CD4-positive, alpha-beta T cell treated with Interleukin-17A for 4 hours (primary cell): ENCODE measurements at places on chromosomes 3 and 15.

DNA sequence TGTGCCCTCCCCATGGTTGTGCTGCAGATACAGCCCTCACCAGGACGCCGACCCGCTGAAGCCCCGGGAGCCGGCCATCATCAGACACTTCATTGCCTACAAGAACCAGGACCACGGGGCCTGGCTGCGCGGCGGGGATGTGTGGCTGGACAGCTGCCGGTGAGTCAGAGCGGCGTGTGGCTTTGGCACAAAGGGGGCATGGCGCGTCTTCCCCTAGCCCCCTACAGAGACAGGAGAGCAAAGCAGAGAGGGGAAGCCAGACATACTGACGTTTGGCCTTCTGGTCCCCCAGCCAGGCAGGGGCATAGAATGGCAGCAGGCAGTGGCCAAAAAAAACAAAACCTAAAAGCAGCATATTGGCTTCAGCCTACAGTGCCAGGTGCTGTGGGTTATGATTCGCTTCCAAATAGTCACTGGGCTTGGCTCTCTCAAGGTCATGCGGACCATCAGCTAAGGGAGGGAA lies 64.0 kb downstream of the MESD start:
- no peak for DNase-seq

- no peak for DNase-seq
These were observed 29.3 kb downstream of the FBLN2 start for GRCh38 chr3:13578251-13578650.

DNA sequence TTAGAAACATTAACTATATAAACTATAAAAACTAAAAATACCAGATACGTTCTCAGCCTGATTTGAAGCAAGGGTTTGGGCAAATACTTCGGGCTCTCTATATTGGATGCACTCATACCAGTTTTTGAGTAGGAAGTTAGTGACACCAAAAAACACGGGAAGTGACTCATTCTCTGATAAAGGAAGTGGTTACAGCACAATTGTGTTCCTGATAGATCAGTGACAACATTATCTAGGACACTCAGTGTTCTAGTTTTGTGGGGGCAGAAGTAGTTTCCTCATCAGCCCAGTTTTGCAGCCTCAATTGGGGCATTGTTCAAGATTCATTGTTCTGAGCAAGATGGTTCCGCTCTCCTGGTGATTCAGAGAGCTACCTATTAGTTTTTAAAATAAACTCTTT lies 469.6 kb upstream of the DPPA4 start:
- peak; percentile 61 for DNase-seq

DNA sequence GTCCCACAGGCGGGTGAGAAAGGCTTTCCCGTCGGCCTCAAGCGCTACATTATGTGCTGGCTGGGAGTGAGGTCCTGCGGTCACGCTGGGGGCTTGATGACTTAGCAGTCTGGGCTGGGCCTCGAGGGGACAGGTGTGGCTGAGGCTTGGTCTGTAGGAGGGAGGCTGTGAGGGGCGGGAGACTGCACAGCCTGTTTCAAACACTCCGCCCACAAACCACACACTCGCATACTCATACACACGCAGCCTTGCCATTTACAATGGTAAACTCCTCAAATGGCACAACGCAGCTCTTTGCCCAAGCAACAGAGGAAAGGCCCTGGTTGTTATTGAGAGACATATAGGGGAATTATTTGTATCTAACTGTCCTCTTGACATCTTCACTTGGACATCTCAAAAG lies 32.4 kb upstream of the RASGRF1 start:
- no peak for DNase-seq

DNA sequence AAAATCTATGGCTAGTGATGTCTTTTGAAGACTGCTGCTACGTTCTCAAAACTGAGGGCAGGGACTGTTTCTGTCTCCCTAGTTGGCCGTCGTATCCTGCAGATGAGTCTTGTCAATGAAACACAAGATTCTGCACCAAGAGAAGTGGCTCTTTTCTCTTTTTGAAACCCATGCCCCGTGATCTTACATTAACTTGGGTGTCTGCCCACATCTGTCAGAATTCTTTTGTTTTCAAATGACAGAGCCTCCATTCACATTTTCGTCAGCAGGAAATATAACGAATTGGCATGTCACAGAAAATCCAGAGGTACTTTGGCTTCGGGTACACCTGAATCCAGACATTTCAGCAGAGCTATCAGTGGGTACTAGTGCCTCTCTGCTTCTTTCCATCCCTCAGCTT lies 331.3 kb upstream of the PROK2 start:
- DNase-seq: no peak

DNA sequence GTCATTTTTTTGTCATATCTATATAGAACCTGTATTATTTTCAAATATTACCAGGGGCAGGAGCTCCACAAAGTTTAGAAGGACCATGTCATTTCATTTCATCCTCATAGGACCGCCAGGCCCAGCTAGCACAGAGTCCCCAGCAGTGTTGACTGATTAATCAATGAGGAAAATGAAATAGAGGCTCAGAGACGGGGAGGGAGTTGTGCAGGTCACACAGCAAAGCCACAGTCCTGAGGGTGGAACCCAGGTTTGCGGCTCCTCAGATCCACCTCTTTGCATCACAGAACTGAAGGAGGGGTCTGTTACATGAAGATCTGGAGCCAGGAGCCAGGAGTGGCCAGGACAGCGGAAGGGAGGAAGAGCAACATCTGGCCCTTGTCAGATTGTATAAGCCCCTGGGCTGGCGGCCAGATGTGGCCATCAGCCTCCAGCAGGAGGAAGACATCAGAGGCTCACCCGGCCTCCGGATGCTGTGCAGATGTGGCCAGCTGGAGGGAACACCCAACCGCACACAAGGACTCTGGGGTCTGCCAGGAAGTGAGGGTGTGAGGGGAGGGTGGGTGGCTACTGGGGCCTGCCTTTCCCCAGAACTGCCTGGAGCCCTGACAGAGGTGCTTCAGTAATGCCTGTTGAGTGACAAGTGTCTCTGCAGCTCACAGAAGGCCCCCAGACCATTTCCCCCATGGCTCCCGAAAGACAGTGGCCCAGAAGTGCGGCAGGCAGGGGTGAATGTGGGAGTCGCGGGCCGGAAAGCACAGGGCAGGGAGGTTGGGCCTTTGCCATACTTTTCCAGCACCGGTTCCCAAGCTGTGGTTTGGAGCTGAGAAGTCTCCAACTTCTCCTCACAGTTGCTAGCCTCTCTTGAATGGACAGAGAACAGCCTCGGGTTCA lies 21.3 kb downstream of the EFCC1 start:
- DNase-seq: no peak

- DNase-seq: no peak
These were observed 304.8 kb downstream of the LPP start for GRCh38 chr3:188458756-188459155.

DNA sequence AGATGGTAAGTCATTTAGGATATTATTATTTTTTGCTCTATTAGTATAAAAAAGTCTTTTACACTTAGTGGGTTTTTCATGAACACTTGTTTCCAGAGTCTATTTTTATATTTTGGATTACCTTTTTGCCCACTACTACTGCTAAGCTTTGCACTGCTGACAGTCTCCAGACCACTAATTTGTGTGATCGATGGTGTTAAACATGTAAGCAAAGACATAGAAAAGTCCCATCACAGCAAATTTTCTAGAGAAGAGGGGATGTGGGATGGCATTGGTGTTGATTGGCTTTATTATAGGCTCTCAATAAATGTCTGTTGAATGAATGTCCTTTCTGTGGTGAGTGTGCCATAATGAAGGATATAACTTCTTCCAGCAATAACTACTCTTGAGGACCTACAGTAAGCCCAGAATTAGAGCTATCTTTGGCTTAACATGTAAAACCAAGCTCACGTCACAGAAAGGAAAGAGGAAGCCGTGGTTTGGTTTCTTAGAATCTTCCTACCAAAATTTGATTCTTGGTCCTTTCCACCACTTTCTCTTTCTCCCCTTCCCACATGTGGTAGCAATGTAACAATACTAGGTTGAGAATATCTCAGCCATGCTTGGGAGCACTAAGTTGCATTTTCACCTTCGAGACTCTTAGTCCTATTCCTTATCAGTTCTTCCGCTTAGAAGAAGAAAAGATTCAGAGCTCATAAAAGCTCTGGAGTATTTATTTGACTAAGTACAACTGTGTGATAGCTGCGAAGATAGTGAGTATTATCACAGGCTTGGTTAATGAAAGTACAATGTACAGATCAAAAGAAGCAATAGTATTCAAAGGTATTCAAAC lies 90.6 kb upstream of the UMPS start:
- DNase-seq: no peak

- no peak for DNase-seq
These were observed 29.7 kb upstream of the HHATL start for GRCh38 chr3:42732196-42732828.

GRCh38 chr3:43257850-43258249 lies 28.5 kb upstream of the SNRK start:
- DNase-seq: no peak
